HFFc6 (cell line): ENCODE measurements at places on chromosomes 6 and 20. TPM values are rescaled to one million over a fixed set of nuclear protein-coding genes. Genes with fewer than 3 reads are reported as not detected.

The SMOC2 gene
- not detected in 3 replicates for total RNA-seq

The NT5E gene
- 253 to 351 TPM (median 303 TPM) in 3 replicates for total RNA-seq

The LY6G5C gene
- 2.4 and 2.9 TPM in 2 replicates for total RNA-seq

The PPP1R10 gene
- 62.7 to 81.6 TPM (median 75.4 TPM) in 3 replicates for total RNA-seq

The BPIFB2 gene
- total RNA-seq, result not detected in 3 replicates

The SLC52A3 gene
- total RNA-seq, result not detected in 2 replicates

The SOBP gene
- 0.15 TPM in 2 of 3 replicates, not detected in the other for total RNA-seq

The GPR6 gene
- total RNA-seq, result not detected in 3 replicates

The EYA2 gene
- total RNA-seq, result 0.14 to 0.30 TPM in 2 of 3 replicates, not detected in the other

The RAET1L gene
- total RNA-seq, result not detected in 3 replicates

The TAGAP gene
- total RNA-seq, result not detected in 2 replicates
